Small intestine (tissue), 16 donors: ENCODE measurements at places on chromosomes 16 and 17. TPM values are rescaled to one million over a fixed set of nuclear protein-coding genes. Genes with fewer than 3 reads are reported as not detected.

The ABCC12 gene
- polyA plus RNA-seq, result not detected

The CD68 gene
- 60.2 TPM for polyA plus RNA-seq

The COQ9 gene
- polyA plus RNA-seq, result 88.0 TPM

The TMEM107 gene
- 1.4 TPM for polyA plus RNA-seq
